Activated CD4-positive, alpha-beta T cell treated with anti-CD3 and anti-CD28 coated beads, Interleukin-2, amount 10 ng/mL, durations not matched to agents 24 days and 14 days (primary cell): ENCODE measurements at places on chromosomes 5 and 9.

DNA sequence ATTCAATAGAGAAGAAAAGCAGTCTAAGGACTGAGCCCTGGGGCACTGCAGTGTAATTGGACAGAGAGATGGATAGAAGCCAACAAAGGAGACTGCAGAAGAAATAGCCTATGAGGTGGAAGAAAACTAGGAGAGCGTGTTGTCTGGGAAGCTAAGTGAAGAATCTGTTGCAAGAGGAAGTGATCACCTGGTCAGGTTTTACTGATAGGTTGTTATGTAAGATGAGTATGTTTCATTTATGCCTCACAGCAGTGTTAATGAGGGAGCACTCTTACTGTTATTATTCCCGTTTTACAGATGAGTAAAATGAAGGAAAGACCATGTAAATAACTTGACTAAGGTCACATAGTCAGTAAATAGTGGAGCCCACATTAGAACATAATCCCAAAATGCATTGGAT lies 80.0 kb upstream of the GRHPR start:
- no peak for DNase-seq

- DNase-seq, result no peak
These were observed 6.2 kb downstream of the RNF183 start for GRCh38 chr9:113296796-113297558.

GRCh38 chr5:126869005-126869451 lies 92.1 kb downstream of the LMNB1 start:
- DNase-seq, result peak; percentile 78

DNA sequence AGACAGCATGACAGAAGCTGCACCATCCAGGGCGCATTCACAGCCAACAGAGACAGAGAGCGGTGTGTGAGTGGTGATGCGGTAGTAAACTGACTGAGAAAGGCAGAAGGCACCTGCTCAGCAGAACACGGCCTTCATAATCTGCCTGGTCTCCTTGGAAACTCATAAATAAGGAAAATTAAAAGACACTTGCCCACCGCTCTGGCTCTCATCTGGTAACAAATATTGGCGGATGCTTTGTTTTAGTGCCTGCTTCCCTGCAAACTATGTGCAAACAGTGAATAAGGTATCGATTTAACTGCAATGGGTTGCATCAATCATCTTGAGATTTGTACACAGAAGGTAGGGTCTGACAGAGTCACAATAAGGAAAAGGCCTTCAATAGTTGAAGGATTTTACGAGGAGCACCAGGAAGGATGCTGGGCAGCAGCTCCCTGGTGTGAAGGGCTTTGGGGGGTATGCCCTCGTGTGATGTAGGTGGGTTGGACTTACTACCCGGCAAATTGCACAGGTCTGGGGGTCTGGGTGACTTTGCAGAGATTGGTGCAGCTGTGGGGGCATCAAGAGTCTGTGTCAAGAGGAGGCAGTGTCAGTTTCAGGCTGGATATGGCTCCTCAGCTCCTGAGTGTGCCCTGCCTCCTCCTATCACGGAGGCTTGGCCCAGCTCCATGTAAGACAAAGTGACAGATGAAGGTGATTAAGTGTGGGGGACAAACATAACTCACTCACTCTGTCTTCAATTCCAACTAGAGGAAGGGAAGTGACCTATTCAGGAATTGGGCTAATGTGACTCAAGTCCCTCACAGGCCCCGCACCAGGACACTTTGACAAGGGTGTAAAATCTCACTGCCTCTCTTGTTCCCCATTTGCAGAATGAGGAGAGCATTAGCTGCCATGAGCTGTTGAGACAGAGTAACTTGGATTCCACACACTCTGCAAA lies 166.7 kb downstream of the ICE1 start:
- no peak for DNase-seq

- no peak for DNase-seq
These were observed 79.4 kb downstream of the FER start for GRCh38 chr5:108827131-108827530.

DNA sequence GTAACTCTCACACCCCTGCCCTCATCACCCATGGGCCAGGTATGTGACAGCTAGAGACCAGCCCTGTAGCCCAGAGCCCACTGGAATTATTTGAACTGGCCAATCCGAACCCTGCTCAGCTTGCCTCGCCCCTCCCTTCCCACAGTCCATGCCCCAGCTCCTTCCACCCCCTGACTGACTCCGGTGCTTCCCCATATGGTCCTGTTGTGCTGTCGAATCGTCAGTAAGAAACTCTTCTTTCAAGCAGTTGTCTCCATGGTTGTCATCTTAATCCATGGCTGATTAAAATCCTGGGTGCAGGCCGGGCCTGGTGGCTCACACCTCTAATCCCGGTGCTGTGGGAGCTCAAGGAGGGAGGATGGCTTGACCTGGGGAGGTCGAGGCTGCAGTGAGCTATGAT lies 118.5 kb downstream of the COL23A1 start:
- no peak for DNase-seq
